ENCODE measurements at places on chromosomes 11 and 22.

DNA sequence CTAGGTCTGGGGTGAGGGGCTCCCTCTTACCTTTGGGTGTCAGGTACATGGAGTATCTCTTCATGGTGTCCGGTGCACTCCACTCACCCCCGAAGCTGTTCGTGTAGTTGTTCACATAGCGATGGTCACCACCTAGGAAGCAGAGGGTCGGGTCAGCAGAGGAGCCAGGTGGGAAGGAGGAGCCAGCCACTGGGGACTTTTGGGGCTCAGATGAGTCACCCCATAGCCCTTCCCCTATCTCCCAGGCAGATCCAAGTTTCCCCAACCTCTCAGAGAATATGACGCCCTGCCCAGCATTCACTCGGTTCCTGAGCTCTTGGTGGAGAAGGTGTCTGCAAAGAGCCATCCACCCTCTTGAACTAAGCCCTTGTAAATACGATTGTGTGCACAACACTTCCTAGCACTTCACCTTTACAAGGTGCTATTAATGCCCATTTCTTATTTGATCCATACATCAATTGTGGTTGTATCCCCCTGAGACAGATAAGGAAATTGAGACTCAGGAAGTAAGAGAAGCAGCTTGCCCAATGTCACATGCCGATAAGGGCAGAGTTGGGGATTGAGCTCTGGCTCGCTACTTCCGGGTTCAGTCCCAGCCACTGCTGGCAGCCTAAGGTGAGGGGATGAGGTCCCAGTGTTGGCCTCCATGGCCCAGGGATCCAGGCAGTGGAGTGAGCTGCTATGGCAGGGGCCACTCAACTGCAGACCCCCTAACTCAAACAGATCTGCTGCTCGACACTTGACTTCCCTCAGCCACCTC lies 14.8 kb downstream of the TRIM29 start:
- no peak for DNase-seq

- no peak for DNase-seq
Observed at GRCh38 chr22:48849219-48849912, 978.3 kb downstream of the BRD1 start.

DNA sequence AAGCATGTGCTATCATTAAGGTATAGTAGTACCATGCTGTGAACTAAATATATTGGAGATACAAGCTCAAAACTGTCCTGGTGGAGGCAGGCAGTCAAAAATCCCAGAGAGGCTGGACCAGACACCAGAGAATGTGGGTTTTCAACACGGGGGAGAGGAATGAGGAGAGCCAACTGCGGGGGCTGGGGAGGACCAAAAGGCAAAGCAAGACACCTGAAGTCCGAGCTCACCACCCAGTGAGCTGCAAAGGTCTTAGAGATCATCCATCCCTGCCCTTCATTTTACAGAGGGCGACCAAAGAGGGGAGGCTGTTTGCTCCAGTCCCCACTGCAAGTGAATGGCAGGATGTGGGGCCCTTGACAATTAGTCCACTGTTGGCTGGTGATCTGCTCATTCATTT lies 10.0 kb downstream of the RIBC2 start:
- DNase-seq, result no peak

DNA sequence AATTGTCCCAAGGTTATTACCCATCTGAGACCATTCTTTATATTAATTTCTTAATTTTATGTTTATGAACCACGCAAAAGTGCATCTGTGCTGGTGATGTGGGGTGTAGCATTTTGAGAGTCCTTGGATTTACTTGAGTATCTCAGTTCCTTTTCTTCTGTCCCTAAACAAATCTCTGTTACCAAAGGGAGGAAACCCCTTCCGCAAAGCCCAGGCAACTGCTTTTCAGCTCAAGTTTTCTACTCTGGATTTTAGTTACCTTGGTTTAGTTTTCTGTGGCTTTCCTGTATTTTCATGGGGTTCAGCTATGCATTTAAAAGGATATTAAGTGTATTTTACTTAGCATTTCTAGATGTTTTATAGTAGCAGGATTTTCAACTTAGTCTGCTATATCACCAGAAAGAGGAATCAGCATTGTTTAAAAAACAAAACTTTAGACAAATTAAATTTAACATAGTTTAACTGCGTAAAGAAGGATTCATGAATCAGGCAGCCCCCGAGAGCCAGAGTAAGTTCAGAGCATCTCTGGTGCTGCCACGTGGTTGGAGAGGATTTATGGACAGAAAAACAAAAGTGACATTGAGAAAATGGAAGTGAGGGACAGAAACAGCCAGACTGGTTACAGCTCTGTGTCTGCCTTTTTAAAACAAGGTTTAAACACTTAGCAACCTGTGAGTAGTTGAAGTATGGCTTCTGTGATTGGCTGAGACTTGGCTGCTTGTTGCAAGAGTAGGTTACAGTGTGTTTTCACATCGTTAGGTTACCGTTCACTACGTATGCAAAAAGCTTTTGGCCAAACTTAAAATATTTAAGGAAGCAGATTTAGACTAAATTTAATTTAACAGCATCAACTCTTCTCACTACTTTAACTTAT lies 9.6 kb downstream of the ADM start:
- DNase-seq, result no peak

DNA sequence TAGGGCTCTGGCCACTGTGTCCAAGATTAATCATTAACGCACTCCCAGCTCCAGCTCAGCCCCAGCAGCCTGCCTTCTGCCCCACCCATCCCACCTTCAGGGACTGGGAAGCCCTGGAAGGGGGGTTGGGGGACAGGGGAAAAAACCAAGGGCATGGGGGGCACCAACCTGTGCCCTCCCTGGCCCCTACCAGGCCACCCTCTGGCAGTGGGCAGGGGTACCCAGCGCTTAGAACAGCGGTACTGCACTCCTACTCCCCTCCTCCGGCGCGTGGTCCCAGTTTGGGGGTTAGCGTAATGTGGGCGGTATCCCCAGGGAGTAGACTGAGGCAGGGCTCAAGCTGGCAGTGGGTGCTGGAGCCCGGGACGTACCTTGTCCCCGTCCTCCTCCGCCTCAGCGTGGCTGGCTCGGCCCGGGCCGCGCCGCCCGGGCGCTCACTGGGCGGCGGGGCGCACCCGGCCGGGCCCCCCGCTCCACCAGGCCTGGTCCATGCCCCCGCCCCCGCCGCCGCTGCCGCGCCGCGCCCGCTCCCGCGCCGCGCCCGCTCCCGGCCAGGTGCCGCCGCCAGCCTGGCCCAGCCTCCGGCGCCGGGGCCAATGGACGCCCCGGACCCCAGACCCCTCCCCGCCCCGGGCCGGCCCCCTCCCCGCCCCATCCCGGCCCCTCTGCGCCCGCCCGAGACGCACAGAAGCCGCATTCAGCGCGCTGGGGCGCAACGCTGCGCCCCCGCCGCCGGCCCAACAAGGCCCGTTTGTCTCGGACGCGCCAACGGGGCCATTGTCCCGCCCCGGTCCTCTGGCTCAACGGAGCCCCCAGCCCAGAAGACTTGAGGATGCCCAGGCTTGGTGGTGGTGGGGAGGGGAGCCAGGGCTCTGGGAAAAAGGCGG lies at the start of gene GAL3ST1:
Gene GAL3ST1, minus strand, starts transcription at position 571 of the 887 bp plus-strand sequence. CDS start 17,273 bp downstream, outside the sequence.
- peak; percentile 46 for DNase-seq

- DNase-seq, result no peak
Observed at GRCh38 chr11:82832983-82833382, 67.2 kb downstream of the PRCP start.

GRCh38 chr11:126489836-126490660 lies 134.6 kb downstream of the ST3GAL4 start:
- DNase-seq, result no peak

- DNase-seq, result no peak
Observed at GRCh38 chr11:62433141-62433903, 14.5 kb downstream of the SCGB1A1 start.

DNA sequence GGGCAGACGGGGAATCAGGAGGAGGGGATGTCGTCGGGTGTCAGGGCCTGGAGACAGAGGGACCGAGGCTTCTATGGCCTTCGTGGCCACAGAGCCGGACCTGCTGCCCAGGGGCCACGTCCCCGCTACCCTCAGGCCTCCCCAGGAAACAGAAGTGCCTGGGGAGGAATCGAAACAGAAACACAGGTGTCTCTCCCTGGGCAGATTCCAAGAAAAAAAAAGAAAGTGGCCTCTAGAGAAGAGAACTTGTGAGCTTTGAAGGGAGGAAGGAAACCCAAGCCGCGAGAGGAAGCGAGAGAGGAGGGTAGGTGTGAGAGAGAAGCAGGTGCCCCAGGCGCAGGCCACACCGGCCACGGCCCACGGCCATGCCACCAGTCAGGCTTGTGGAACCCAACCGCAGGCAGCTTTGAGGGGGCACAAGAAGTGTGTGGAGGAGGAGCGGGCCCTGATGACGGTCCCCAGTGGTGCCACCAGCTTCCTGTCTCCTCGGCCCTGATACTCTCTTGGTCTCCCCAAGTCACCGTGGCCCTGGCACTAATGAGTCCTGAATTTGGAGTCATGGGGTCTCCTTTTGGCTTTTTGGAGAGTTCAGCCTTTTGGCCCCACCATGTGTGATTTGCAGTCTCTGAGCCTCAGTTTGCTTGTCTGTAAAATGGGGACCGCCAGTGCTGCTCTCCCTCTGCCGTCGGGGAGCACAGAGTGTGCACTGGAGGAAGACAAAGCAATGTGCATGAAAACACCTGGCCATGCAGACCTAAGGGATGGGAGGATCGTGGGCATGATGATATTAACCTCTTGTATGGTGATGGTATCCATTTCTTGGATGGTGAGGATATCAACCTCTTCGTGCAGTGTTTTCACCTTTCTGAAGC lies 25.2 kb downstream of the LIF start:
- no peak for DNase-seq

DNA sequence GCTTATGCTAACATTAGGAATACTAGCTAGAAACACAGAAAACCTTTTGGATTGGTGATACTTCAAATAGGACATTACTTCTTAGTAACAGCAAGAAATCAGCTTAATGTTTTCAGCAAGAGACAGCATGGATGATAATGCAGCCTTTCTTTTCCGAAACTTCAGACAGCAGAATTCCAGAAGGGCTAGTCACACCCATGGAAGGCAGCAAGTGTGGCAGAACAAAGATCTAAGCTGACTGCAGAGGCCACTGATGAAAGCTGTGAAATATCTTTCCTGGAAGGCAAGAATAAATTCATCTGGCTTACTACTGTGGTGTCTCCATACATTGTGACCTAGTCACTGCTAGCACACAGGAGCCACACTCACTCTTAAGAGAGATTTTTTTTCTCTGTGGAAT lies 100.3 kb downstream of the CCDC83 start:
- no peak for DNase-seq

All from amygdala (tissue), 56 donors.